Right kidney (tissue), 9 donors: ENCODE measurements at places on chromosomes 13 and 19.

- DNase-seq, result no peak
These were observed 4.2 kb downstream of the RCBTB1 start for GRCh38 chr13:49580980-49581680.

DNA sequence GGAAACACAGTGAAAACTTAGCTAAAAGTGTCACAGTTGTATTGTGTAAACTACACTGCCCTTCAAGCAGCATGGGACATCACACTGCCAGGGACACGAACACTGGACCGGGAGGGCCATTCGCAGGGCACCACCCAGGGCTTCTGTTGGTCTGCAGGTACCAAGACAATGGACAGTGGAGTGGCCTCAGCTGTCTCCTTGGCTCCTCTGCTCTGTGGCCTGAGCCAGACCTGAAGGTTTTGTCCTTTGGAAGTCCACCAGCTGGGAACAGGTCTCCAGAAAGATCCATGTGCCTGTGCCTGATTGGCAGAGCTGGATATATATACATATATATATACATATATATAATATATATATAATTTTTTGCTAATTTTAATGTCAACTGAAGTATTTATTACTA lies 149.8 kb downstream of the ZNF536 start:
- DNase-seq, result no peak

DNA sequence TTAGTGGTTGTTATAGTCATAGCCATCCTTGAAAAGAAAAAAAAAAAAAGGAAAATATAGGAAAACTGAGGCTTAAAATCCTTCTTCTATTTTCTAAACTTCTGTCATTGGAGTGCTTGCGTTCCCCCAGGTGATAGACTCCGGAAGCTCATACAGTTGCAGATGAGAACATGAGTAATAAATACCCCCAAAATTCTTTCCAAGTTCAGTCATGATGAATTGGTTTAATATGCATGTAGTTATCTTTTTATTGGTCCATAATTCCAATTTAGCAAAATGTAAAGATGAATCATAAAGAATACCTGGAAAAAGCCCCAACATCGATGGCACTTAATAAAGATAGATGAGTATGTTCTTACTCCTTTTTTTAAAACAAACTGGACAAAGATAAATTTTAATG lies 192.3 kb downstream of the SHISA2 start:
- no peak for DNase-seq

DNA sequence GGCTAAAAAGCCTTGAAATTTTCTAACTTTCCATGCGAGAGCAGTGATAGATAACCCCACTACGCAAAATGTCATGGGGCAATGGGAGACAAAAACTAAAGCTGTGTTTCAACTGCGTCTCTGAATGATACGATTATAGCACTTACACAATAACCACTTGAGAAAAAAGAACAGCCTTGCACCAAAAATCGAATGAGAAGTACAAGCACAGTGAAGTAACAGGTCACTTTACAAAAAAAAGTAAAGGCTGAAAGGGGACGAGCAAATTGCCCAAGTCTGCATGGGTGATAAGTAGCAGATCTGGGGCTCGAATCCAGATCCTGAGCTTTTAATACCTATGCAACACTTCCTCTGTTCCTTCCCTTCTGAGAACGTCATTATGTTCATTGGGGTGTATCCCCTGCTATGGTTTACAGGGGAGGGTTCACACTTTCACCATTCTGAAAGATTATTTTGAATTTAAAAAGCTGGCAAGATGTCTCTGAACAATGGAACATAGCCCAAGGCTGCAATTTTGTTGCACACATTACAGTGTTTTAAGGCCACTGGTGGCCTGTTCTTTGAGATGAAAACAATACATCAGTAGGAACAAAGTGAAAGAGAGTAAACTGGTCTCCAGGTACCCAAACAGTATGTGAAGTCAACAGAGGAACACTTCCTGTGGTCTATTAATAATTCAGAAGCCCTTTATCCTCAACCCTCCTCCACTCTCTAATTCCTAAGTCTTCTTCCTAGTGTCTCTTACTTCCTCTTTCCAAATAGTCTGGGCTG lies 3.2 kb downstream of the CPB2 start:
- DNase-seq, result no peak

DNA sequence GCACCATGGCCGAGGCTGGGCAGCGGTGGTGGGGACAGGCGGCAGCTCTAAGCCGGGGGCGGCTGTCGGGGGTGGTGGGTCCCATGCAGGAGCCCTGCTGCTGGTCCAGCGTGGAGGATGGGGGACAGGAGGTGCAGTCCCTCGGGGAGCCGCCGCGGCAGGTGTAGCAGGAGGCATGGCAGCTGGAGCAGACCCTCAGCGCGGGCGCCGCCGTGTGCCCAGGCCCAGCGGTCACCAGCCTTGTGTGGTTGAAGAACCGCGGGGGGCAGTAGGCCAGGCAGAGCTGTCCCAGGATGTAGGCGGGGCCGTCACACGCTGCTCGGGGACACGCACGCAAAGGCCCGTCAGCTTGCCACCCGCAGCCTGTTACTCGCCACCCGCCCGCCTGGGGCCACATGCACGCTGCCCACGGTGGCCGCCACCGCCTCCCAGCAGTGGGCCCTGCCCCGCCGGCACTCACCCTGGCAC lies 2.9 kb upstream of the C19orf25 start:
- no peak for DNase-seq

DNA sequence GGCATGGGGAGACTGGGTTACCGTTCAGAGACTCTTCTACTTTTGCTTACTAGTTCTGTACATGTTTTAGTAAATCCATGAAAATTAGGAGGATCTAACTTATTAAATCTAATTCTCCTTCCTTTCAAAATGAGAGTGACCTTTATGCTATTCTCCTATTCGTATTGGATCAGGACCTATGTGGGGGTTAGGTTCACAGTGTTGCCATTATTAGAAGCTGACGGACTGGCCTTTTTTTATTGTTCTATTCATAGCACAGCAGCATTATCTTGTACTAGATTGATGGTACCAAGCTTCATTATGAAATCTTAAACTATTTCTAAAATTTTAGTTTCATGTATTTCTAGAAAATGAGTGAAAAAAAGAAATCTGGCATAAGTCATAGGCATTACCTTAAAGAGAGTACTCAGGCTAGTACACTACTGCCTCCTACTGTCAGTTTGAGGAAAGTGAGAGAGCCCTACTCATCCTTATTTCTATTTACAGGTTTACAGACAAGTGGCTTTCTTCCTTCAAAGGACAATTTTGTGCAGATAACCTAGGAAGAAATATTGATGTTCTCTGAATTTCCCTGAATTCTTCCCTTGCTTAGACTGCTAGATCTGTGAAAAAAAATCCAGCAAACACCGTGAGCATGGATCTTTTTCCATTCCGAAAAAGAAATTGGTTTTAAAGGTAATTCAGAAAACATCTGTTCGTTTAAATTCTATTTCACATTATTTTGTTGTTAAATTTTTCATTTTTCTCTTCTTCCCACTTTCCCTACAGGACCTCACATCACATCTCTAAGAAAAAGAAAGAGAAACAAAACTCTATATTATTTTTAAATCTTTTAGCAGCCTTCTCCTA lies 485.5 kb downstream of the DIAPH3 start:
- DNase-seq, result no peak

DNA sequence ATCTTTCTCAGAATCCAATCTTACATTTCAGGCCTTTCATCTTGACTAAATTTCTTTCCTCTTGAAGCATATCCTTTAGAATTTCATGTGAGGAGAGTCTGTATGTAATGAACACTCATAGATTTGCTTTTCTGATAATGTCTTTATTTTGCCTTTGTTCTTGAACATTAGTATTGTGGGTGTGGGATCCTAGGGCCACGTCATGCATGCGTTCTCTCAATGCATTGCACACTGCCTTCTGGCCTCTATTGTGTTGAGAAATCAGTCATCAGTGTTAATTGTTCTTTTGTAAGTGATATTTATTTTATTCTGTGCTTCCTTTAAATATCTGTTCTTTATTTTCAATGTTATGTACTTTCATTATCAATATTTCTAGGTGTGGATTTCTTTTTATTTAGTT lies 364.9 kb downstream of the OXGR1 start:
- no peak for DNase-seq

DNA sequence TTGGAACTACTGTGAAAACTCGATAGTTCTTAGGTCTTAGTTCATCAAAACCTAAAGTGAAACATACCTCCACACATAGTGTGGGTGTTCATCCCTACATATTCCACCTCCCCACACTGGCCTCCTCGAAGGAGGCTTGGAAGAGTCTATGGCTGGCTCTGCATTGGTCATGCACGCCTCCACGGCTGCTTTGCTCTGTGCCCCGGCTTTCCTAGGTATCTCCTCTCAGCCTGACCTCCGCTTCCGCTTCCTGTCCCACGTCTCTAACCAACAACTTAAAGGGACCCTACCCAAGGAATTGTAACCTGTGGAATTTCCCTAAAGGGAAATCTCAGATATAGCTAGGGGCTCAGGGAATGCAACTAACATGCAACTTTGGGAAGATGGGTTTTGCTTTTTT lies 79.7 kb upstream of the MBNL2 start:
- no peak for DNase-seq

DNA sequence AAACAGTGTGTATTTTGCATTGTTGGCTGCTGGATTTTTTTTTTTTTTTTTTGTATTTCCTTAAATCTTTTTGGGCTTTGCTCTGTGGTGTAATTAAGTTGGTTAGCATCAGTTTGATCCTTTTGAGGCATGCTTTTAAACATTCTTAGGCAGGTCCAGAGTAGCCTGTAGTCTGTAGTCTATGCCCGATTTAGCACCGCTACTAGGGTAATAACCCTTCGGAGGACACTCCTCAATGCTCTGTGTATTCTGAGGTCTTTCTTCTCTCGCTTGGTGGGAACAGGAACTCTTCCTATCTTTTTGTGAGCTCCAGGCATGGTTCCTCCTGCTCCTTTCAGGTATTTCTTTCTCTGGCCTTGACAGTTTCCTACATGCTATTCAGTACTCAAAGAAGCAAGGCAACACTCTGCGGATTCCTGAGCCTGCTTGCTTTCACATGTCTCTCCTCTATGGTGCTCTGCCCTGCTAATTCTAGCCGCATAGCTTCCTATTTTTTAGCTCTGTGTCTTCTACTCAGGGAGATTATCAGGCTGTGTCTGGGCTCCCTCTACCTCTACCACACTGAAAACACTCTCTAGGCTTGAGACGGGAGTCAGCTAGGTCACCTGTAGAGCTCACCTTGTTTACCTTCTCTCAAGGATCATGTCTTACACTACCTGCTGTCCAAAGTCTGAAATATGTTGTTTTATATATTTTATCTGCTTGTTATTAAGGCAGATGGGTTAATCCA lies 195.1 kb downstream of the NDFIP2 start:
- DNase-seq, result no peak

GRCh38 chr13:113506025-113506685 lies 15.6 kb upstream of the DCUN1D2 start:
- no peak for DNase-seq

- DNase-seq, result no peak
These were observed 13.5 kb upstream of the CCDC97 start for GRCh38 chr19:41296433-41296871.

DNA sequence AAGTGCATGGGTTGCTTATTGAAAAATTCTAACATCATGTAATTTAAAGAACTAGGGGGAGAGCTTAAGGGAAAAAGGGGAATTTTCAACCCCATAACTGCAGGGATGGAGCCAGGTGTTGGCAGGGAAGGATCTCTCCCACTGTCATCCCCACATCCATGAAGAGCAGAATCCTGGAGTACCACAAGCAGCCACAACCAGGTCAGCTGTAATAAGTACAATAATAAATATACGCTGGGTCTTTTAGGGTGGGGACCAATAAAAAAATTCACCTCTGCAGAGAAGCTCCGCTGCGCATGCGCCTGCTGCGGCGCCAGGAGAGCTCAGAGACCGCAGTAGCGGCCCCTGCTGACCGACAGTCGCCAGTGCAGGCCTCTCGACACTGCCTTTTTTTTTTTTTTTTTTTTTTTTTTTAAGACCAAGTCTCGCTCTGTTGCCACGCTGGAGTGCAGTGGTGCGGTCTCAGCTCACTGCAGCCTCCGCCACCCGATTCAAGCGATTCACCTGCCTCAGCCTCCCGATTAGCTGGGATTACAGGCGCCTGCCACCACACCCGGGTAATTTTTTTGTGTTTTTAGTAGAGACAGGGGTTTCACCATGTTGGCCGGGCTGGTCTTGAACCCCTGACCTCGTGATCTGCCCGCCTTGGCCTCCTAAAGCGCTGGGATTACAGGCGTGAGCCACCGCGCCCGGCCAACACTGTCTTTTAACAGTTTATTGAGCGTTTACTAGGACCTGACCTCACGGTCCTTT lies 2.5 kb upstream of the EEF2 start:
- peak; percentile 84 for DNase-seq

- DNase-seq, result no peak
These were observed 437.6 kb upstream of the ARGLU1 start for GRCh38 chr13:107005577-107005976.

- no peak for DNase-seq
These were observed 138.5 kb downstream of the KLF12 start for GRCh38 chr13:73995736-73996135.

GRCh38 chr19:1251330-1252220 lies 3.2 kb downstream of the MIDN start:
- peak; percentile 69 for DNase-seq

DNA sequence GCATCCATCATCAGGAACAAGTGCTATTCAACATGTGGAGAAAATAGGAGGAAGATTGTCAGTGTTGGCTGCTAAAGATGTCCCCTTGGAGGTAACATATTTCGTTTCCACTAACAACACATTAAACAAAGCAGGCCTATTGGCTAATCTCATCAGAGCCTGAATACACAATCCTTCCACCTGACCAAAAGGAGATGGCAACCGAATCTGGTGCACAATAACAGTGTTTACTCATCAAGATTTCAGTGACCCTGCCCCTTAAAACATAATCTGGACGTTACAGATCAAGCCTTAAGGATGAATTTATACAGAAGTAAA lies 582.5 kb downstream of the EFNB2 start:
- no peak for DNase-seq

GRCh38 chr19:11658970-11659369 lies 61.7 kb downstream of the ZNF627 start:
- DNase-seq, result no peak

DNA sequence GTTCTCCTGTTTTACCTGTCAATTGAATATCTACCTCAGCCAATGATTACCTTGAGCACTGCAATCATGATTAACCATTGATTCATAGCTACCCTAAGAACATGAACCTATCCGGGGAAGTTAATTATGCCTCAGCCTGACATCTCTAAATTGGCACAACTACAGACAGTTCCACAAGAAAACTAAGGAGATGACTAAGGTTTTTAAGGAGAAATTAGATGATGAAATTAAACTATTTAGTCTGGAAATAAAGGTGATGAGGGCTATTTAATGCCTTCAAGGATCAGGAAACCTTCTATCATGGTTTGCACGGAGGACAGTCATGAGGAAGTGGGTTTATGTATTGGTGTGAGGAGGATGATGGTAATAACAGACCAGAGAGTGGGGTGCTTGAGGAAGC lies 203.4 kb downstream of the COL4A1 start:
- DNase-seq, result no peak

GRCh38 chr19:5567970-5568407 lies 236 bp upstream of the TINCR start:
- DNase-seq, result no peak

DNA sequence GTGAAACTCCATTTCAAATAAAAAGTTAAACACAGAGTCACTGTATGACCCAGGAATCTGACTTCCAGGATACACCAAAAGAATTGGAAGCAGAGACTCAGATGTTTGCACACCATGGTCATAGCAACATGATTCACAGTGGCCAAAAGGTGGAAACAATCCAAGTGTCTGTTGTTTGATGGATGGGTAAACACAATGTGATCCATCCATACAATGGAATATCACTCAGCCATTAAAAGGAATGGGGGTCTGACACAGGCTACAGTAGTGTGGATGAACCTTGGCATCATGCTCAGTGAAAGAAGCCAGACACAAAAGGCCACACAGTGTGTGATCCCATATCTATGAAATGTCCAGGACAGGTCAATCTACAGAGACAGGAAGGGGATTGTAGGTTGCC lies 174.3 kb downstream of the PTPRS start:
- no peak for DNase-seq
